SW 1271 (cell line): ENCODE measurements at places on chromosomes 16 and 17.

DNA sequence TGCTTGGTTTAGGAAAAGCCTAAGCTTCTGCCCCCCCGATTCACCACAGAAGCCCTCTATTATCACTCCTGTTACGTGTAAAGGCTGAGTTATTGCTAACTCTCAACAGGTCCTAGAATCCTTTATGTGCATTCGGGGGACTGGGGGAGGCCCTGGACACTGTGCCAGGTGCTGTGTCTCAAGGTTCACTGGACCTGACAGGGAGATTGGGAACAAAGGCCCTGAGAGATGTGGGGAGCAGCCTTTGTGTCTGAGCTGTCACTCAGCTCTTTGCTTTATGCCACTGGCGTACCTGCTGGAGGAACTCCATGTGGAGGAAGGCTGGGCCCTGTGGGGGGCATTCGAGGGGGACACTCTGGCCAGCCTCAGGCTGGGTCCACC lies 65.9 kb downstream of the METRNL start:
- DNase-seq, result no peak

GRCh38 chr17:59696682-59697277 lies 10.4 kb downstream of the PTRH2 start:
- no peak for DNase-seq

DNA sequence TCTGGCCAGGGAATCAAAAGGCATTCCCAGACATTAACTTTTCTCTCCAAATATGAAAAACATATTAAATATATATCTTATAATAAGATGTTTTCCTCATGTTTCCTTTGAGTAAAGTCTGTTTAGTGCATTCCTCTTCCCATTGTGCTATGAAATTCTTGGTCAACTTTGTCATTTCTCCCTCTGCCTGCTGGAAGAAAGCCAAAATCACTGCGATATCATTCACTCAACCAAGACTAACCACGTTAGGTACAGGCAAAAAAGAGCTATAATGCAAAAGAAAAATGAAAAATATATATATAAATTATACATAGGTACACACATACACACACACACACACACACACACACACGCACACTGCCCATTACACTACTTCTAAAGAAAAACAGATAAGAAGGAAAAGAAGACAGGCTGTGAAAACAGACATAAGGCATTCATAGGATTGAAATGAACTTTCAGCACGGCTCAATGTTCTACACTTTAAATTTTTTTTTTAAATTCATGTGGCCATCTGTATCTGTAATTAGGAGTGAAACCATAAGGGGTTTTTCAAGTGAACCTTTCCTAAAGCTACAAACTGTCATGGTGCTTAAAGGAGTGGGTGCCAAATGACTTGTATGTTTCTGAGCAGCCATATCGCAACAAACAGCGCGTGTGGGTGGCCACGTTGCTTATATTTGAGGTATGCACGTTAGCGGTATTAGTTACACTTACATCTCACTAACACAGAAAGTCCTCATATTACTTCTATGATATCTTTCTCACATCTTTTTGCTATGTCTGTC lies 71.6 kb upstream of the PSMD7 start:
- DNase-seq, result no peak

- DNase-seq, result no peak
Measured at GRCh38 chr17:4118015-4118743, 24.7 kb downstream of the ZZEF1 start.
